Karpas-422 (cell line): ENCODE measurements at places on chromosomes 3 and 15.

GRCh38 chr3:82773207-82773606 lies 1011.8 kb upstream of the GBE1 start:
- DNase-seq = no peak

GRCh38 chr3:51585197-51585596 lies 46.7 kb downstream of the RAD54L2 start:
- peak; percentile 16 for DNase-seq

GRCh38 chr3:63046152-63046551 lies 170.9 kb upstream of the CADPS start:
- no peak for DNase-seq

DNA sequence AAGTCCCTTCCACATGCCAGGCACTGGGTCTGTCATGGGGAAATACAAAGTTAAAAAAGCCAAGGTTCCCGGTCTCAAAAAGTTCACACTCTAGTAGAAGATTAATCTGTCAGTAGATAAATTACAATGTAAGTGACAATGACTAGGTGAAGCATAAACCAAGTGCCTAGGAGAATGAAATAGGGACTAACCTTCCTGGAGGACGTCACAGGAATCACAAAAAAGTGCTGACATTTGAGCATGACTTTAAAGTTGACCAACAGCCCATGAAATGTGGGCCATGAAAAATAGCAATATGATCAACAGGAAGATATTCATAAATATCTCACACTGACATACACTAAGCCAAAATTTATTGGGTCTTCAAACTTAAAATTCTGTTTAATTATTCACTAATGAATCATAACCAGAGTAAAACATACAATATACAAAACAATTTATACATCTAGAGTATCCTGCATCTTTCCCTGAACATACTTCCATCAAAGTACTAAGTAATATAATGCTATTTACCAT lies 20.0 kb downstream of the COPS2 start:
- DNase-seq = no peak

DNA sequence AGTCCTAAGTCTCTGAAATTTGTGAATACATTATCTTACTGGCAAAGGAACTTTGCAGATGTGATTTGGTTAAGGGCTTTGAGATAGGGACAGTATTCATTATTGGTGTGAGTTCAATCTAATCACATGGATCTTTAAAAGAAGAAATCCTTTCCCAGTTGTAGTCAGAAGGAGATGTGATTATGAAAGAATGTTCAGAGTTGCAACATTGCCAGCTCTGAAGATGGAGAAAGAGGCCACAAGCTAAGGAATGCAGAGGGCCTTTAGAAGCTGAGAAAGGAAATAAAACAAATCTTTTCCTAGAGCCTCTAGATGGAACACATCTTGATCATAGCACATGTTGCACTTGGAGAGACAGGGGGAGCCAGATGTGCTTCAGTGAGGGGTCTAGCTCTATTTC lies 27.7 kb upstream of the SIAH2 start:
- no peak for DNase-seq

- no peak for DNase-seq
Measured at GRCh38 chr3:130834476-130834875, 59.4 kb upstream of the ATP2C1 start.

DNA sequence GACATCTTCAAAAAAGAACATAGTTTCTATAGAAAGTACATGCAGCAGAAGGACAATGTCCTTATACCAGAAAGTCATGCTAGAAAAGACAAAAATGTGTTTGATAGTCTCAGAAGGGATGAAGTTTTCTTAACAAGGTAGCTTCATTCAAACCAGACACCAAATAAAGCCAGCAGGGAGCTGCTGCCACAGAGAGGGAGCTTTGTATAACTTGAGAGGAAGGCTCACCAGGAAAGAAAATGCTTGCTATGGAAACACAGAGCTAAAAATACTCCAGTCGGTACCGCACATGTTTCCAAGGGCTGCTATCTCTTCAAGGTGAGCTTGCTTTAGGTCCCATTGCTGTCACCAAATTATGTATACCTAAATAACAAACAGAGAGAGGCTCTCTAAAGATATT lies 1074.8 kb upstream of the ALCAM start:
- no peak for DNase-seq

DNA sequence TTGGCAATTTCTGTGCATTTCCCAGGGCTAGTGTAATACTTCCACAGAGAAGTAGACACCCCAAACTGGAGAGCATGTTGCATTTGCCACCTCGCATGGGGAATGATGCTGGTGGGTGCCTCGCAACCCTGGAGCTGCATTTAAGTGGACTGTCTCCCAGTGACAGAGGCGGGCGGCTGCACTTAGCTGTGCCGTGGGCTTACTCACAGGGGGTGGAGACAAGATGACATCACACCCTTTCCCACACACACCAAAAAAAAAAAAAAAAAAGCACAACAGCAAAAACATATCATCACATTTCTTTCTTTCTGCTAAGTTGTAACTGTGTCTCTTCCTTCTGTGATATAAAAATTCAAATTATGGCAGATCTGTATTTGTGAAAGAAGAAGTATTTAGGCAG lies at the start of gene ABI3BP:
Gene ABI3BP (minus strand): TSS at position 113 of the 400 bp plus-strand sequence. CDS start 37 bp downstream, at position 76.
- no peak for DNase-seq

GRCh38 chr3:143578810-143579435 lies 269.3 kb downstream of the SLC9A9 start:
- no peak for DNase-seq

- no peak for DNase-seq
Measured at GRCh38 chr3:168876346-168877035, 780.8 kb upstream of the GOLIM4 start.

DNA sequence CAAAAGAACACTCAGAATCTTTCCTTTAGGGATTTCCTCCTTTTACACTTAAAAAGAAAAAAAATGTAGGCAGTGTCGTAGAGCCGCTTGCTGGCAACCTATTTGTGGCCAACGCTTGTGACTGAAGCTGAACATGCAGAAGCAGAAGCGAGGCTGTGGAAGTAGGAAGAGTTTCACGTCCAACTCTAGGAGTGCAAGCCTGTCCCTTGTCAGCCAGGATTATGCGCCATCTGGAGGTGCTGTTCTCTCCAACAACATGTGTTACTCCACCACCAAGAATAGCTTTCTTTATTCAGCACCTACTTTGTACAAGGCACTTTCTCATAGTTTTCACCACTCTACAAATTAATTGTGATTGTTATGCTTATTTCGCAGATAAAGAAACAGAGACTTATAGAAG lies 223.2 kb upstream of the LMCD1 start:
- DNase-seq = no peak

DNA sequence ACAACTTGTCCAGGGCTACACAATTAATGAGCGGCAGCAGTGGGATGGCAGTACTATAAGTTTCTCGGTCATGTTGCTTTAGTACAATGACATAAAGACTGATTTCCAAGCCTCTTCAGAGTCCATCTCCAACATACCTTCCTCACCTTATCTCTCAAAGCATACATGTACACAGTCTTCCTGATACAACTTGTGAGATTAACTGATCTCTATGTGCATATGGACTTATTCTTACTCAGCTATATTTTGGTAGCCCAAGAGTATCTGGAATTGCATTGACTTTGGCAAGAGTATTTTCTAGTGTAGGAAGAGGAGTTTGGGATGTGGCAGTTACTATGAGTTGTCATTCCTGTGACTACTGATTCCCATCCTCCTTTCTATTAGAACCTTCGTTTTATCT lies 575.0 kb downstream of the EDEM1 start:
- no peak for DNase-seq

- DNase-seq = no peak
Measured at GRCh38 chr3:42301446-42302175, 35.6 kb upstream of the CCK start.

- no peak for DNase-seq
Measured at GRCh38 chr3:49162751-49163419, 3.2 kb downstream of the CCDC71 start.

DNA sequence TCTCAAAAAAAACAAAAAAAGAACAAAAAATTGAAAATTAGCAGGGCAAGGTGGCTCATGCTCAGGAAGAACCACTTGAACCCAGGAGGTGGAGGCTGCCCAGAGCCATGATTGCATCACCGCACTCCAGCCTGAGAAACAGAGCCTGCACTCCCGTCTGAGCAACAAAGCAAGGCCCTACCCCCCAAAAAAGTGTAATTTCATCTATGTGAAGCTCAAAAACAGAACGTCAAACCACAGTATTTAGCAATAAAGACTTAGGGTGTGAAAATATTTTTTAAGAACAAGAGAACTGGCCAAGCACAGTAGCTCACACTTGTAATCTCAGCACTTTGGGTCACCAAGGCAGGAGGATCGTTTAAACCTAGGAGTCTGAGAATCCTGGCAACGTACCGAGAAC lies 38.2 kb downstream of the STAG1 start:
- DNase-seq = no peak

DNA sequence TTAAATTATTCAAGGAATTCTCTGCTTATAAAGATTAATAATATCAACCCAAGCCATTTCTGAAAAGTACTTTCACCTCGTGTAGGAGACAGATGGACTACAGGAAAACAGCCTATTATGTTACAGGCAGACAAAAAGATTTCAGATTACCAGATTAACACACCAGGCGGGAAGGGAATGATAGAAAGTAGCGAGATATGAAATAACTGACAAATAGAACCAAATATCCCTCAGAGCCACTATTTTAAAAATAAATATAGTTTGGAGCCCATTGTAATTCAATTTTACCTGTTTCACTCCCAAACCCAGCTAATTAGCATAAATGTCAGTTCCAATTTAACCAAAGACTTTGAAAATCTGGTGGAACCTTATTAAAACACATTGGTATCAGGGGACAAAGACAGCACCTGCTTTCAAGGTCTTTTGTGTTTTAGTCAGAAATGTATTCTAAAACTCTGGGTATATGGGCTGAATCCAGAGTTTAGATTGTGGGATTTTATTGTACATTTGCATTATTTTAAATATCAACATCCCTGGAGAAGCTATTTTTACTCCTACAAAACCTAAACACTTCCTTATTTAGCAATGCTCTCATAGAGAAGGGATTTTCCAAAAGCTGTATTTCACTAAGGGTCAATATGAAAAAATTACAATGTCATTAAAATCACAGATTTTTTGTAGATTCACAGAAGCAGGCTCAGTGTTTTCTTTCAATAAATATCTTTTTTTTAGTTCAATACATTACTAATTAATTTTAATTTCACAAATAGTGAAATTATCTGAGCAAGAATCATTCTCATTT lies 138.4 kb downstream of the TNIK start:
- no peak for DNase-seq

- no peak for DNase-seq
Measured at GRCh38 chr15:57018151-57018550, 99.7 kb downstream of the TCF12 start.

DNA sequence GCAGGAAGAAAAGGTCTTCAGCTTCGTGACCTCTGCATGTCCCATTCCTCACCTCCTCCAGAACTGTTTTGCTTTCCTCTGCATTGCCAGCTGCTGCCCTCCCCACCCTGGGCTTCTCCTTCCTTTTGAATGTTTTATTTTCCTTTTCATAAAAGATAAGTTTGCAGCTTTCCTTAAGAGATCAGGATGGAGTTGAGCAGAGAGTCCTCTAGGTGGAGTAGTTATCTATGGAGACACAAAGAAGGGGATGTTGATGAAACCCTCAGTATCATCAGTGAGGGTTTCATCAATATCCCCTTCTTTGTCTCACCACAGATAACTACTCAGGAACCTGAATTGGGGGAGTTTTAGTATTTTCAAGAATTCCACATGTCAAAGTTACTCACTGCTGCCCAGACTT lies 19.0 kb upstream of the SLC25A36 start:
- peak; percentile 66 for DNase-seq

DNA sequence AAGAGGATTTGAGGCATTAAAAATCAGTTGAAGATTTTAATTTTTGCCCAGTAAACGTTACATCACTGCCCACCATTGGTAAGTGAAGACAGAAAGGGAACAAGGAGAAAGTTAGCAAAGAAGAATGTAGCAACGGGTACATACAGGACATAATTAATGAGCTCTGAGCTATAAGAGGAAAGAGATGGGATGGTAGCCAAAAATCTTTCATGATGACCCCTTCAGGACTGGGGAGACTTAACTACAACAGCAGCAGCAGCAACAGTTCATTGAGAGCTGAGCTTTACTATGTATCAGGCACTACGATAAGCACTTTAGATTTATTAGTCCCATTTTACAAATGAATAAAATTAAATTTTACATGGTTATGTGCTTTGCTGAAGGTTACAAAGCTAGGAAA lies 18.4 kb downstream of the EMC4 start:
- DNase-seq = no peak

GRCh38 chr3:150757364-150757763 lies 5.6 kb downstream of the SIAH2 start:
- no peak for DNase-seq

DNA sequence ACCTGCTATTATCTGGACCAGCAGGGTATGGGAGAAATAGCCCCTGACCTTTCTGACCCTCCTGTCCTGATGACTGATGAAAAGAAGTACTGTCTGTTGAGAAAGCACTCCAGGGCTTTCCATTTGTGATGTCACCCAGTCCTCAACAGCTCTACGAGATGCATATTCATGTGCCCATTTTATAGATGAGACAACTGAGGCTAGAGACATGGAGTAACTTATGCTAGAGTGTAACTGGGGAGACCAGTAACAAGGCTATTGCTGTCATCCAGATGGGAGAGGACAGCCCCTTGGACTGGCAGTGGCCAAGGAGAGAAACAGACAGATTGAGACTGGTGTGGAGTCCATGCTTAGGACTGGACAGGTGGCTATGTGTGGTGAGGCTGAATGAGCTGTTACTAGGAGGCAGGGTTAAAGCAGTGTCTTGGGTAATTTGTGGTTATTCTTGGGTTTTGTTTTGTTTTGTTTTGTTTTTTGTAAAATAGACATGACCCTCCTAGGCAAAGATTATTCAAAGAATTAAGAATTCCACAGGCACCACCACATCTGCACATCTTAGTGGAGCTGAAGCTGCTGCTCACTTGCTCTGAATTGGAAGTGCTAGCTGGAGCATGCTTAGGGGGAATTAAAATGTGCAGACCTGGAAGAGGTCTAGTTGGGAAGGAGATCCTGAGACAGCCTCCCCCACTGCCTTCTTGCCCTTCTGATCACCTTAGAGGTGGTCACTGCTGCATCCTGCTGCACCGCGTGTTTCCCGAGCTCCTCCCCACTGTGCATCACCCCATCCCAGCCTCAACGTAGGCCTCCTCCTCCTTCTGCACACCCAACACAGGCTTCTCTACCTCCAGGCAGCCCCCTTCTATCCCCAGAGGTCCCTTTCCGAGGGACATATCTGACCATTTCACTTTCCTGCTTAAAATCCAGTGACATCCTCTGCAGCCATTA lies 8.4 kb downstream of the HRH1 start:
- no peak for DNase-seq

DNA sequence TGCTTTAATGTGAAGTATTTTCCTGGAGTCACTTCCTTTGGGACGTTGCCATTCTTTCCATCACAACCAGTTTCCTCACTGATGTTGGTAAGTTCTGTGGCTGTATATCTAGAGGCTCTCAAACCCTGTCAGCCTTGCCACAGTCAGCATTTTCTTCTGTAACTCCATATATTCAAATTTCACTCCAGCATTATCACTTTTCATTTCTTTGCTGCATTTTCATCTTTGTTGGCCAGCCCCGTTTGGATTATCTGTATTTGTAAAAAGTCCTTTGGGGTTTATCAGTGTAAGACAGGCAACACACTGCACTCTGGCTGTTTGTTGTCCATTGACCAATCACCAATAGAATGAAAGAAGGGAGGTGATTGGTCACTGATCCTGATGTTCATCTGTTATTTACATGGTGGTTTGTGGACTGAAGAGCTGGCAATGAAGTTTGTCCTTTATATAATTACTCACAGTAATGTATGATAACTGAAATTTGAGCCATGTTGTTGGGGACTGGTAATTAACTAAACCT lies 20.3 kb downstream of the GMPS start:
- no peak for DNase-seq
